Forelimb muscle (tissue), 1 donor: ENCODE measurements at places on chromosomes 6 and 20.

DNA sequence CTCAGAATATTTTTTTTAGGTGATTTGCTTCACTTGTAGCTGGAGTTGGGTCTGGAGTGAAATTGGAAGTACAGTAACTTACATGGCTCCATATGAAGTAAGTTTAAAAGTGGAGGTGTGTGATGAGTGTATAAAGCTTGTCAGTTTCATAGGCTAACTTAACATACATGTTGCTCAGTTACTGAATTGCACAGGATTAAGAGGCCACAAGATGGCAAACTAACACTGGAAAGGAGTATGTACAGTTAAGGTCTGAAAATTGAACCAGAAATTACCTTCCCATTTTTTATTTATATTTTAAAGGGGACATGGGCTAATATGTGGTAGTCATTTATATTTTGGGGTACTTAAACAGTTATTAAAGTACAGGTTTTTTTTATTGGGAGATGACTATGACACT is 45.3 kb upstream of the SMIM8 start:
- no peak for DNase-seq

DNA sequence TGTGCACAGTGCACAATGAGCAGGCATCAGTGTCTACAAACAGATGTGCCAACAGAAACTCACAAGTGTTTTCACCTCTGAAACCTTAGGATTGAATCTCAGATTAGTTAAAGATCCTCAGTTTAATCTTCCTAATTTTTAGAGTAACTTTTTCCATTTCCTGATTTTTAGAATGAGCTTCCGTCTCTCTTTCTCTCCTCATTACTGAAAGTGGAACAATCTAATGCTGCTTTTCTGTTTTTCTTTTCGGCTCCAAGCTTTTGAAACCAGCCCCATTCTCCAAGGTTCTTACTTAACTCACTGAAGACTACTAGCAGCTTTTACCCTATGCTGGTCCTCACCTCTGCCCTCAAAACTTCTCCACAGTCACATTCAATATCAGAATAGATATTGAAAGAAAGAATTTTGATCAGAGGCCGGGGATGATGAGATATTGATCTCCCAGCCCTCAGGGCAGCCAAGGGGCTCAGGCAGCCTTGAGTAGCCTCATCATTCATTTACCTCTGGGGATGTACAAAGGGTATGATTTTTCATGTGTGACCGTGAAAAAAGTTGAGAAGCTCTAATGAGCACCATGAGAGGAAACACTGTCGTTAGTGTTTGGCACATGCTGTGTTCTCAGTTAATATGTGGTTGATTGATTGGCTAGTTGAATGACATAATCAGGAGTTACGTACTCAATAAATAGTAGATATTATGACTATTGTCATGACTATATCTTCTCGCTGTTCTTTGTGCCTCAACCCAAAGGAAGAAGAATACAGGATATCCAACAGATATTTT is 11.9 kb upstream of the STK38 start:
- no peak for DNase-seq

- DNase-seq, result no peak
These were observed 944.7 kb downstream of the PHF3 start for GRCh38 chr6:64580346-64580745.

DNA sequence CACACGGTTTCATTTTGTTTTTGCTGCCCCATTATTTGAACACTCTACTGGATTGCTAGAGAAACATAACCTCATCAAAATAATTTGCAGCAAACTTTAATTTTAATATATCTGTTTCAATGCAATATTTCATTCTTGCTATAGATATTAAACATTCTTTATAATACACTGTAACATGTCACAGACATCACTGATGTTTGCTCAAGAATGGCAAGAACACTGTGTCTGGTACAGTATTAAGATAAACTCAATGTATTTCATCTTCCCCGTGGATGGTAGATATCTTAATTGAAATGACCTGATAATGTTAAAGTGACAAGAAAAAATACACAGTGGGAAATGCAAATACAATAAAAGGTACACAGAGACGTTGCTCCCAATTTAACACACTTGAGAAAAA is 86.0 kb downstream of the PTCHD4 start:
- no peak for DNase-seq

GRCh38 chr6:55208478-55209458 is 34.5 kb downstream of the HCRTR2 start:
- DNase-seq, result no peak

GRCh38 chr6:51788121-51788520 is 299.3 kb downstream of the PKHD1 start:
- no peak for DNase-seq

DNA sequence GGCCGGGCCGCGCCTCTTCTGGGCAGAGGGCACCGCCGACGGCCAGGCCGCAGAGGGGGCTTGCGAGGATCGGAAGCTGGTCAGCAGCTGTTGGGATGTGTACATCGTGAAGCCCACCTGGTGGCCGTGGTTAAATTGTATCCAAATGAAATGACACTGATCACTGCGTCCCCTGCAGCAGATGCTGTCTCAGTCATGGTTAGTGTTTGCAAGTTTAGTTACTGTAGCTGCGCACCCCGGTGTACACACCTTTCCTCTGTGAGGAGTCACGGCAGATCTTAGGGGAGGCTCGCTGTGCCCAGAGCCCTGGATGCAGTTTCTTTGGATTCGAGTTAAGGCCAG is 653 bp downstream of the NAA20 start:
- DNase-seq, result no peak

- no peak for DNase-seq
These were observed 1081.7 kb downstream of the KIF16B start for GRCh38 chr20:15491575-15491974.

- DNase-seq, result no peak
These were observed 80.8 kb downstream of the CBFA2T2 start for GRCh38 chr20:33570743-33571142.

DNA sequence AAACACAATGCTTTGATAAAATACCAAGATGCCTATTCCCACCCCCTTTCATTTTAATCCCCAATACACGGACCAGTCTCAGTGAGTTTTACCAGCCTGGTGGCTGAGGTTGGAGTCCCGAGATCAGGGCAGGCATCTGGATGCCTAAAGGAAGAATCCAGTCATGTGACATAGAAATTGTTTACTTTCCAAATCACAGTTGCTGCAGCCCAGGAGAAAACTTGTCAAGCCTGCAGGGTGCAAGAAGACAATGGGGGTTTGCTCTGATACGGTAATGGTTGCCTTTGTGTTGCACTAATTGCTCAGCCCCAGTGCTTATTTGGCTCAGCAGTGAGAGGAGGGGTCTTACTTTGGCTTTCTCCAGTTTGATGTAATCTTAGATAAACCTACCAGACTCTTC is 308.5 kb upstream of the POU3F2 start:
- DNase-seq, result no peak

DNA sequence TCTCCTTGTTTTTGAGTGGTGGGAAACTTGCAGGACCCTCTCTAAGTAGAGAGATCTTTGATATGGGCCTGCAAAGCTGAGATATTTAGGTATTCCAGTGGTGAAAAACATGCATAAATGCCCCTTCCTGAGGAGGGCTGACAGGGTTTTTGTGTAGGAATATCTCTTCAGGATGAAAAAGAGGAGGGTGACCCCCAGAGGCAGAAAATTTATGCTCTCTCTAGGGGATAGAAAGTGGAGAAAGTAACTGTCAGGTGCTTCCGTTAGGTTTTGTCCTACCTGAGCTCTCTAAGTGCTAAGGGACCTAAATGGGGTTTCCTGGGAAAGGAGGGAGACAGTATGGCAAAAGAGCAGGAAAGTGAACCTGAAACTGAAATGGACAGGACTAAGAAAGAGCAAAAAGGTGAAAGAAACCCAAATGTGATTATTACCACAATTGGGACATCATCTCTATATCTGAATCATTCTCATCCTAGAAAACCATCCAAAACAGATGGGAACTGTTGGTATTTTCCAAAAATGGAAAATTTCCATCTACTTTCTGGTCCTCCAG is 2.0 kb downstream of the COL19A1 start:
- no peak for DNase-seq

- no peak for DNase-seq
These were observed 10.9 kb downstream of the SPAG4 start for GRCh38 chr20:35626386-35627001.

GRCh38 chr6:24848461-24848860 is 49.7 kb upstream of the ARMH2 start:
- DNase-seq, result no peak

GRCh38 chr6:41047306-41047705 is 5.0 kb downstream of the TSPO2 start:
- no peak for DNase-seq

- no peak for DNase-seq
These were observed 7.1 kb downstream of the MAP3K5 start for GRCh38 chr6:136784910-136785746.

- DNase-seq, result no peak
These were observed 195.0 kb upstream of the CEP162 start for GRCh38 chr6:84422380-84422968.

- DNase-seq, result no peak
These were observed 97.9 kb downstream of the LRRC1 start for GRCh38 chr6:53892707-53893106.

DNA sequence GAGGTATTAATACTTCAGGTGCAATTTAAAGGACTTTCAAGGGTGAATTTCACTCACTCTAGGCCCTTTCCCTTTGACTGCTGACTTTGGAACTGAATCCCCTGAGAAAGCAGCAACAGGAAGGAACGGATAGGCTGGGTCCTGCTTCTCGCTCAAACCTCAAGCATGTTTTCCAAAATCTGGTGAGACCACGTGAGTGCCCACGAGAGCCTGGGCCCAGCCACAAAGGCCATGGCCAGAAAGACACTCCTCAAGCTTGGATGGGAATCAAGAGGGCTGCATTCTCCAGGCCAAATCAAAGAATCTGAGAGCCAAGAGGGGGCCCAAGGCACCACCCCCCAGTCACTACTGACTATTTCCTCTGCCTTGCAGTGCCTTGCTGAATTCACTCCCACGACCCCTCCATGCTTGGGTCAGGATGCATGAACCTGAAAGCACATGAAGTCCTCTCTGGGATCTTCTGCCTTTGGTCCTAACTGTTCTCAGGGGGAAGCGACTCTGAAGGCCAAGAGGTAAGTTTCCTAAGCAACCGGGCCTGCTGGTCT is 146.1 kb downstream of the NFATC2 start:
- DNase-seq, result no peak

- DNase-seq, result no peak
These were observed 46.3 kb downstream of the NINL start for GRCh38 chr20:25538838-25539665.

- DNase-seq, result no peak
These were observed 22.3 kb upstream of the BMP7 start for GRCh38 chr20:57288651-57289277.

DNA sequence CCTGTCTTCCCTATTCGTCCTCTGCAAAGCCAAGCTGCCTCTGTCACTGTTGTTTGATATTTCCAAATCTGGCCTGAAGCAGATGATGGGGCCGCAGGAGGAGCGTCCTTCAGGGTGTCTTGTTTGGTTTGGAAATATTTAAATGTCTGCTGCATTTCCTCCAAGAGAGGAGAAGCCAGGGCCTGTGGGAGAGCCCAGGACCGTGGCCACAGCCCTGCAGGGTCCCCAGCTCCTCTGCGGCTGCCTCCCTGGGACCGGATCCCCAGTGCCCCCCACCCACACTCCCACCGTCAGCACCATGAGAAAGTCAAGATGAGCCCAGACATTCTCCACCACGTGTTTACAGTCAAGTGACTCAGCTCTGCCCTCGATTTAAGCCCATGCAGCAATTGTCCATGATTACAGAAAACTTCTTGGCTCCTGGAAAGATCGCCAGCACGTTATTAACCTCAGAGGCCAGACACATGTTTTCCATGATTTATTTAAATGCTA is 18.2 kb downstream of the FOXF2 start:
- no peak for DNase-seq

DNA sequence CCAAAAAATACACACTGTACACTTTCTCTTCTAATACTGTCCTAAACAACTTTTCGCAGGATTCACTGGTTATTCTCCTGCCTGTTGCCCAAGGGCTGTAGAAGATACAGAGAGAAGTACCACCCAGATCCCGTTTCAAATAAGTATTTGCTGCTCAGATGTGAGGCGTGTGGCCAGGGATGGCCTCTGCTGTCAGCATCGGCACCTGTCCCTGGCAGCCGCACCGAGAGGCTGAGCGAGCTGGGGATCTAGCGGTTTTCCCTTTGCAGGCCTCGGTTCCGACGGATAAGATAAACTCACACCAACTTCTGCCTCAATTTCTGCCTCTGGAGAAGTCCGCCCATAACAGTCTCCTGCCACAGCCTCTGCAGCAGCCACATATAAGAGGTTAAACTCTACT is 685.2 kb upstream of the AGPAT4 start:
- no peak for DNase-seq
